Hematopoietic multipotent progenitor cell treated with erythropoietin and hydrocortisone succinate and interleukin-3 and kit ligand, for 6 days (in vitro differentiated cells): ENCODE measurements at places on chromosomes 6 and 20.

- no peak for DNase-seq
Measured at GRCh38 chr6:139037490-139037889, 8.9 kb downstream of the ABRACL start.

- DNase-seq, result no peak
Measured at GRCh38 chr6:112912416-112913101, 565.4 kb downstream of the RFPL4B start.

DNA sequence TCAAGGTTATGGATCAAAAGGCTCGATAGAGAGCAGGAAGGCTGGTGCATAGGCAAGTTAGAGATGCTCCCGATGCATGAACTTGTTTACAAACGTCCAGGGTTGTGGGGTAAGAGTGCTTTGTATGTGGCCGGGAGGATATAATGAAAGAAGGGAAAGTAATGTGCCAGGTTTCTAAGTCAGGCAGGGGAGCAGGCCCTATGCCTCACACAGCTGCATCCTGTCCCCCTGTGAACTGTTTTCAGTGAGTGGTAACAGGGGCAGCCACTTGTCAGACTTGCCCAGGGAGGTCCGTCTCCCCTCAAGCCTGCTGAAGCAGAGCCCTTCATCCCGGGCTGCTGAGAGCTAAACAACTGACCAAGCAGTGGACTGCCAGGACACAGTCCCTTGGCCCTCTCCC, 19.4 kb downstream of the KCNK5 start:
- no peak for DNase-seq

- peak; percentile 68 for DNase-seq
Measured at GRCh38 chr6:4776493-4777393, 539 bp downstream of the CDYL start.

- no peak for DNase-seq
Measured at GRCh38 chr6:3102875-3103274, 15.6 kb upstream of the BPHL start.

- no peak for DNase-seq
Measured at GRCh38 chr6:5512422-5512821, 251.1 kb downstream of the FARS2 start.

- DNase-seq, result no peak
Measured at GRCh38 chr6:42405021-42405420, 46.7 kb downstream of the TRERF1 start.

- no peak for DNase-seq
Measured at GRCh38 chr20:24605937-24606455, 136.6 kb downstream of the SYNDIG1 start.

DNA sequence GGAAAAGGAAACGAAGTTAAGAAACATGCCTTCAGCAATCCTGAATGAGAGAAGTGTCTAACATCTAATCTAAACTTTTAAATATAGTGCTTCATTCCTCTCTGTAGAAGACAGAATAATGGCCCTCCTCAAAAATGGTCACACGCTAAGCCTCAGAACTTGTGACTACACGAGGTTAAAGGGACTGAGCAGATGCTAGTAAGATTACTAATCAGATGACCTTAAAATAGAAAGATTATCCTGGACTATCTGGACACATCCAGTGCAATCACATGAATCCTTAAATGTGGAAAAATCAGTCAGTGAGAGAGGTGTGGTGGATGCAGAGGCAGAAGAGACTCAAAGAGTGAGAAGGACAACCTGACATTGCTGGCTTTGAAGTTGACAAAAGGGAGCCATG, 126.1 kb downstream of the TBX18 start:
- no peak for DNase-seq

- no peak for DNase-seq
Measured at GRCh38 chr20:23629017-23629541, 8.7 kb downstream of the CST3 start.

GRCh38 chr6:118187568-118188164, 280.6 kb downstream of the SLC35F1 start:
- no peak for DNase-seq

DNA sequence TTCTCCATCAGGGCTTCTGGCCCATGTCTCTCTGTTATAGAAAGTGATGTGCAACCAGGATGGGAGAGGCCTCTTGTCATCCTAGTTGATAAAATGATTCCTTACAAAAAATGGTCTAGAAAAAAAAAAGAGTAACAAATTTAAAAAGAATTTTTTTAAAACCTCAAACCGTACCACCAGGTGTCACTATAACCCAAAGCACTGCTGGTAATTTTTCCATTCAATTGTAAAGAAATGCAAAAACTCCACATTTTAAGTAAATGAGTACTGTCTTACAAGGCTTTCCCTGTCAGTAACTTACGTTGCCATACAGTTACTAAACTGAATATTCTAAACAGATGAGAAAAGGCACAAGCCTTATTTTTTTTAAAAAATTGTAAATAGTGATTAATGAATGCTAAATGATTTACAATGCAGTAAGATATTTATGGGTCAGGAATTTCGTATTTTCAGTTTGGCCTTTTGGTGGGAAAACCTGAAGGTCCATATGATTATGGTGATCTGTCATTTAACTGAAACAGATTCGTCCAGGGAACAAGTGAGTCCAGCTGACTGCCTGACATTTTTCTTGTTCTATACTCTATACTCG, 95.4 kb downstream of the OGFRL1 start:
- peak; percentile 67 for DNase-seq

GRCh38 chr6:79946272-79947190, 822 bp downstream of the ELOVL4 start:
- peak; percentile 24 for DNase-seq

GRCh38 chr6:99521633-99522151, 6.5 kb upstream of the USP45 start:
- DNase-seq, result no peak

DNA sequence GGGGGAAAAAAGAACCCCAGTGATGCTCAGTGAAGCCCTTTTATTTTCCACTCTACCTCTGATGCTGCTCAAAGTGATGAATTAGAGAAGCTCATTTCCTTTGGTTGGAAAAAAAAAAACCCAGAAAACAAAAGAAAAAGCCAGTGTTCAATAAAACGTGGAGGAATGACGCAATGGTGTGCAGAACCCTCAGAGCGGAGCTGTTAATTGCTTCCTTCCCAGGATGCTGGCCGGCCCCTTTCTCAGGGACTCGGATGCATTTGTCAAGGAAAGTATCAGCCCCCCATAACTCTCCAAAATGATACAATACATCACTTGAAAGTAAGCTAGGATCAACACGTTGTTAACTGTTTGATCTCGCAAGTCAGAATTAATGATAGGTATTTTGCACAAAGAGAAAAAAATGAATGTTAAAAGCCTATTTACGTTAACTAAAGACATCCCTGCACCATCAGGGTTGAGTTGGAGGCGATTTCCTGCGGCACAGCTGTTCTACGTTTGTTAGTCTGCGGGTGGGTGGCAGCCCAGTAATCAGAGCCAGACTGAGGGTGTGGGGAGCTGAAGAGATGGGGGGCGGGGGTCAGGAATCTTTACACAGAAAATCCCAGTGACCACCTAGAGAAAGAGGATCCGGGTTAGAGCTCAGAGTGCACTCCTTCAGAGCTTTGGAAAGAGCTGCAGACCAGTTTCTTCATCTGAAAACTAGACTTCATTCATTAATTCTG, 132.4 kb downstream of the BMP7 start:
- no peak for DNase-seq

- no peak for DNase-seq
Measured at GRCh38 chr6:168371981-168372711, 52.6 kb upstream of the DACT2 start.

DNA sequence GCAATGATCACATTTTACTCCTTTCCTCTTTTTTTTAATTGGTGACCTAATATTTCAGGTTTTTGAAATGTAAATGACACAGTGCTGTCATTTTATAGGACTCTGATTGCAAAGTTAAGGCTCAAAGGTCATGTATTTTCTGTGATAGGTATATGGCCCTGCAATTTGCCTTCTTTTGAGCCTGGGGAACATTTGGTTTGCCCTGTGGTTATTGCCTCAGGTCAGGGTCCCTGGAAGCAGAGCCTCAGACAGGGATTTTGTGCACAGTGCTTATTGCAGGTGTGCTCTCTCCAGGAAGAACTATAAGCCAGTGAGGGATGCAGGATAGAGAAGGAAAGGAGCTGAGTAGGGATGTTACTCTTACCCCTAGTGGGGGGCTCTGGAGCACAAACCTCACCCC, 229.3 kb upstream of the ECI2 start:
- no peak for DNase-seq

GRCh38 chr20:48159145-48160008, 374.1 kb upstream of the SULF2 start:
- DNase-seq, result no peak

- no peak for DNase-seq
Measured at GRCh38 chr20:25070821-25071473, 11.0 kb downstream of the VSX1 start.

DNA sequence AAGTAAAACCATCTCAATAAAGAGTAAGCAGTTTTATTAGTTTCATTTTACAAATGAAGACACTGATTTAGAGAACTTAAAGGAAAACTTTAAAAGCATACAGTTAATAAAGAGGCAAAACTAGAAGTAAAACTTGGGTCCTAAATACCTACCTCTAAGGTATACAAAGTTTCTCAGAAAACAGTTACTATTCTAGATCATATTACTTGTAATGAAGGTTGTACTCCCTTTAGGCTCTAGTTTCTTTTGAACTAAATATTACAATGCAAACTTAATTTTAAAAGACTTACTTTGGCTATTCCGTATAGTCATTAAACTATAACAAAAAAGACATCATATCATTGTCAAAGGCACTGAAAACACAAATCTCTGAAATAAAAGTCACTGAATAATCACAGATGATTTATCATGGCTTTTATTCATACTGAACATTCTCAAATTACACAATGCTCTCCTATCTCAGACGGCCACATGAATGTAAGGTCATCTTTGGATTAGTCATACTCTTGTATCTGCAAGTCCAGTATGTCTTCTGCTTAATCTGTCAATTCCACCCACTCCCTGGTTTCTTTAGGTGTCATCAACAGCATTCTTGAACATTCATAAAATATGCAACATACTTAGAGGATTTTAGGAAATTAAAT, 361.6 kb upstream of the RUNX2 start:
- DNase-seq, result peak; percentile 80

GRCh38 chr6:90319044-90319443, 22.4 kb upstream of the BACH2 start:
- no peak for DNase-seq

- DNase-seq, result no peak
Measured at GRCh38 chr6:81640891-81641290, 111.6 kb downstream of the TENT5A start.

DNA sequence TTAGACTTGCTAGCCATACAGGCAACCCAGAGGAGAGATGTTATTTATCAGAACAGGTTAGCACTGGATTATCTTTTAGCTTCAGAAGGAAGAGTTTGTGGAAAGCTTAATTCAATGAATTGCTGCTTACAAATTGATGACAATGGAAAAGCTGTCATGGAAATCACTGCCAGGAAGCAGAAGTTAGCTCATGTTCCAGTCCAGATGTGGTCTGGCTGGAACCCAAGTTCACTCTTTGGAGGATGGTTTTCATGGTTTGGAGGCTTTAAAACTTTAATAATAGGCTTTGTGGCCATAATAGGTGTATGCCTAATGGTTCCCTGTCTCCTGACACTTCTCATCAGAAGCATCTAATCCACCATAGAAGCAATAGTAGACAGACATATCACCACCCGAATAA, 699.0 kb downstream of the PHF3 start:
- no peak for DNase-seq

DNA sequence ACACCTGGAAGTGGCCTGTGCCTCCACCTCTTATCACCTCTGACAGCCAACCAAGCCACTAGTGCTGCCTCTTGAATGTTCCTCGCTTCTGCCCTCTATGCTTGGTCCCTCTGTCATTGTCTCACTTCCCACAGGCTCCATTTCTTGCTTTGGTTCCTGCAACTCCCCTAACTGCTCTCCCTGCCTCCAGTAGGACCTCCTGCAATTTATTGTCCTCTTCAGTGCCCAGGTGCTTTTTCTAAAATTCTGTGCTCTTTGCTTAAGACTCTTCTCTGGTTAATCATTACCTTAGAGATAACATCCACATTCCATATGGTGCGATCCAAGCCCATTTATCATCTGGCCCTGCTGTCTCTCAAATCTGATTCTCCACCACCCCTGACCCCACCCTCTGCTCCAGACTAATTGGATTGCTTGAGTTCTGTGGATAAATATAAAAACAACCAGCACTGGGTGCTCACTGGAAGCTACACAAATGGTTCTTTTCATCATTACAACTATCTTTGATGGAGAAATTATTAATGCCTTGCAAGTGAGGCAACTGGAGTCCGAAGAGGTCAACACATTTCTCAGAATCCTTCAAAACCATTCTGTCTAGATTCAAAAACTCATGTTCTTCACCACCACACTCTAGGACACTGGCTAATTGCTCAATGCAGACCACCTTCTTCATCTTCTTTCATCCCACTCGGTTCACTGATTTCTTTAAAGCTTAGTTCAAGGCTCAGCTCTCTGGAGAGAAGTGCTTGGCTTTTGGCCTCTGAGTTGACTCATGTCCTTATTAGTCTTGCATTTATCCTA, 47.2 kb downstream of the FOXA2 start:
- no peak for DNase-seq

DNA sequence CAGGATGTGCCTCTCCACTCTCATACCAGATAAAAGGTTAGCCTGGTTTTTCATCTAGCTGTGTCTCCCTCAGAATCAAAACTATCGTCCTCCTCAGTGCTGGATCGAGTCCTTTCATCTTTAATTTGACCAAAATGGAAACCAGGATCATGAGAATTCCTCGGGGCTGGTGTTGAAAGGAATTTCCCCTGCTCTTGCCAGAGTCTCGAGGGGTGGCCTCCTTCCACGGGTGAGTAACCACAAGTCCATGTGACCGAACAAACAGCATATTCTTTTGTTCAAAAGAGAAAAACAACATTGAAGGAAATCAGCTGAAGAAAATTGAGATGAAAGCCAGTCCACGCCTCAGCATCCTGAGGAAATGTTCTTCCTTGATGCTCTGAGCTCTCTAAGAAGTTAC, 165.9 kb upstream of the CDYL start:
- DNase-seq, result no peak
